ENCODE measurements at places on chromosomes 4 and X.
A peak's percentile ranks its signal among the peaks of the same experiment; 100 is the strongest.

DNA sequence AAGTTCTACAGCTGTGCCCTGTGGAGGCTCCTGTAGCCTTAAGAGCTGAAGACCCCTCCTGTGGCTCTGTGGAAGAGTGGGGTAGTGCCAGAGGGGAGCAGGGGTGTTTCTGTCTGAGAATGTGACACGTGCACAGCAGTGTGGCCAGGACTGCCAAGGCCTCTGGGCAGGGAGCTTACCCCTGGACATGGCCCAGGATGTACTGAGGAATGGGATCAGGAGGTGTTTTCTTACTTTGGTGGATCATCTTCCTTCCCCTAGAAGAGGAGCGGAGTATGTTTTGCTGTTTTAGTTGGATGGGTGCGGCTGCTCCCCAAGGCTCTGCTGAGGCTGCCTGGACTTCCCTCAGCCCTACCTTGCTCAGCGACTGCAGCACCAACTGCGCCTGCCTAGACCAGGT lies 342.6 kb downstream of the ARHGAP10 start:
- DNase-seq: no peak

GRCh38 chrX:65093658-65094057 lies 117.4 kb upstream of the ZC4H2 start:
- DNase-seq: no peak

- no peak for DNase-seq
Observed at GRCh38 chrX:13685126-13685763, 3.7 kb upstream of the RAB9A start.

- DNase-seq: no peak
Observed at GRCh38 chr4:113636877-113637276, 124.7 kb downstream of the CAMK2D start.

GRCh38 chr4:22668301-22668700 lies 24.4 kb upstream of the GBA3 start:
- no peak for DNase-seq

DNA sequence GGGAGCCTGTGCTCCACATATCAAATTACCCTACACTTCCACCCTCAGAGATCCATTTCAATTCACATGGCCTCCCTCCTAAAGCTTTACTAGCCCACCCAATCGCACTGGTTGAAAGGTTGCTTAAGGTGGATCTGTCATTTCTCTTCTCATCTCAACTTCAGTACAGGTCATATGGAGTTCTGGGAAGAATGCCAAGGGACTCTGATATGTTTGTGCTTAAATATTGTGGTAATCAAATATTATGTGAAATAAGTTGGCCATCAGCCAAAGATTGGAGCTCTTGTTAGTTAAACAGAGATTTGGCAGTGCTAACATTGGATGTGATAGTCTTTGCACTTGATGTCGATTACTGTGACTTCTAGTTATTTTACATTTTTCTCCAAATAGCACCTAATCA lies 20.5 kb downstream of the SEPTIN6 start:
- no peak for DNase-seq

- DNase-seq: no peak
Observed at GRCh38 chrX:49120091-49120490, 3.4 kb downstream of the GPKOW start.

DNA sequence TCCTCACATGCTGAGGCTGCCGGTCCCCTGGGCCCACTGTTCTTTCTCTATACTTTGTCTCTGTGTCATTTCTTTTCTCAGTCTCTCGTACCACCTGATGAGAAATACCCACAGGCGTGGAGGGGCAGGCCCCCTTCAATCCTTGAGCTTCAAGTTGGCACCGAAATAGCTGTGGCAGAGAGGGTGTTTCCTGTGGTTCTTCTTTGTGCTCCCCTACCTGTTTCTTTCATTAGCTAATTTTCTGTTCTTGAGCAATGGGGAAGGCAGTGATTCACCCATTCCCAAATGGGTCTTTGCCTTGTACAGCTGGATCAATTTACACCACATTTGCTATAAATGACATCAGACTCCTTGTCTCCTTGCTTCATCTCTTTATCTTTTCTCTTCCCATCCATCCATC lies 2.1 kb upstream of the CYSLTR1 start:
- no peak for DNase-seq

- peak; percentile 48 for DNase-seq
Observed at GRCh38 chrX:36961590-36961989, 46.6 kb upstream of the FAM47C start.

DNA sequence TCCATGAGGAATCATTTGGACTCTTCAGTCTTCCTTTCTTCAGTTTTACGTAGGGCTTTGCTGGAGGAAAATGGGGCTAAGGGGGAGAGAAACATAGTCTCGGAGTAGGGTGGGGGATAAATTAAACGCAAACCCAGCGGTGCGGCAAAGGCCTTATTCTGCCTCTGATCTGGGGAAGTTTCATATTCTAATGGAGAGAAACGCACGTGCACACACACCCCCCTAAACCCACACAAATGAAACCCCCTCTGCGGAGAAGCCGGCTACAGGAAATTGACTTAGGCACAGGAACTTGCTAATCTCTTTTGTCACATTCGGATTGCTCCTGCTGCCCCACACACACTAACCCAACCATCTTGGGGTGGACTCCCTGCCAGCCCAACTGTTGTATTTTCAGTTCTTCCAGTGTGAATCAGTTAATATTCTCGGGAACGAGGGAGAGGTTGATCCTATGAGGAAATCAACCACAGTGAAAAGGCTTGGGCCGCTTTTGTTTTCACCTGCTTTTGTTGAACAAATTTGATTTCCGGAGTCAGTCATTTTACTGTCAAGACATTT lies at the start of gene RHOH:
Gene RHOH, plus strand, starts transcription at position 308 of the 558 bp plus-strand sequence. CDS start 46,356 bp downstream, outside the sequence.
- no peak for DNase-seq

DNA sequence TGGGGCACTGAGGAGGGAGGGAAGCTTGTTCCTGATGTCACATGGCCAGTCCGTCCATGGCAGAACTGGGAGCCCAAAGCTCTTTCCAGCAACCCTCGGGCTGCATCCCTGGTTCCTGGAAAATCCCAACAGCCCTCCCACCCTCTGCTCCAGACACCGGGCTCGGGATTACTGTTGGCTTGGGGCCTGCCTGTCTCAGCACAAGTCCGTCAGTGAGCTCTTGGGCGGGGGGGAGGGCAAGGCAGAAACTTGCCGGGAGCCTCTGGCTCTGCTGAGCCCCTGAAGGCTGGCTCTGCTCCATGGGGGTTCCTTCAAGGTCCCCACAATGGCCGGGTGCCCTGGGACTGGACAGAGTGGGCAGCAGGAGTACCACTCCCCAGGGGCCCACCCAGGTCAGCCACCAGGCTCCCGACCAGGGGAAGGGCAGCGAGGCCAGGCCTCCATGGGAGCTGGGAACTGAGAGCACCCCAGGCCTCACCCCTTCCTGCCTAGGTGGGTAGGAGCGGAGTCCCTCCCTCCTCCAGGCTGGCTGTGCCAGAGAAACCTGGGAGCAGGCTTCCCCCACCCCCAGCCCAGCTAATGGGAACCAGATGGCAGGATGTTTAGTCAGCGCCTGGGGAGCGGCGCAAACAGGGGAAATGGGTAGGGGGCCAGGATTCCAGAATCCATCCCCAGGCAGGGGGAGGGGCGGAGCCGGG lies 6.4 kb upstream of the HAUS7 start:
- no peak for DNase-seq

- no peak for DNase-seq
Observed at GRCh38 chr4:82515705-82516104, 46.1 kb downstream of the TMEM150C start.

- DNase-seq: no peak
Observed at GRCh38 chrX:154775419-154776349, 13.0 kb downstream of the DKC1 start.

DNA sequence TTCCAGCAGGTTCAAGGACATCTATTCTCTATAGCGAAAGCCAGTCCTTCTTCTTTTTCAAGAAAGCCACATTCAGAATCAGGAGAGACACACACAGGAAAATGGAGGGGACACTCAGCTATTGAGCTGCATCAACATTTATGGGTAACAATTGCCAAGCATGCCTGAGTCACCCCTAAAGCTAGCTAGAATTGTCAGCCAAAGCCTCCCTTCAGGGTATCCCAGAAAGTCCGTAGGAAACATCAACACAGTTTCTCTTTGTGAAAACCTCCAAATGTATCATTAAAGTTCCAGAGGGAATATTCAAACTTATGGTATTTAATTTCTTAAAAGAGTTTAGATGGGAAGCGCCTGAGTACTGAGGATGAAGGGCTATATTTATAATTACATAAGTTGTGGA lies 331.1 kb upstream of the SLC7A11 start:
- no peak for DNase-seq

- no peak for DNase-seq
Observed at GRCh38 chr4:22900876-22901275, 208.1 kb downstream of the GBA3 start.

DNA sequence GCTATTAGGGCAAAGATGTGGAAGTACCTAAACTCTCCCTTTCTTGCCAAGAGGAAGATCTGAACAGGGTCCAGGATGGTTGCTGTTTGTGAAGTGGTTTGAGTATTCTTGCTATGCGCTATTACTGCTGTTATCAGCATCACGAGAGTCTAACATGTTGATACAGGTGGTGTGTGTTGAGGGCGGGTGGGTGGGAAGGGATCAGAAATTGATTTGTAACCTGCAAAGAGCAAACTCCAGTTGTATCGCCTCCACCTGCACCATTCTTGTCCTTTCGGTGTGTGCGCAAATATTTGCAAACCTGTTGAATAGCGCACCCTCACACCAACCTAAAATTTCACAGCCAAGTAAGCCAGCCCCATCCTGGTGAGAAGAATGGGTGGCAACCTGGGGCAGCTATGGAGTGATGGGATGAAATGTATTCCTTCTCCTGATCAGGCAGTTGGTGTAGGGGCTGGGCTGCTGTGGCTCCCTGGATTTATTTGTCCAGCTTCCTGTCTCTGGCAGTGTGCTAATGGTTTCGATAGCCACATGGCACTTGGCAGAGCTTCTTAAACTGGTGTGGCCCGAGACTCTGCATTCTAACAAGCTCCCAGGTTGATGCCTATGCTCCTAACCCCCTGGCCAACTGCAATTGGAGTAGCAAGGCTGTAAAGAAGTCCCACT lies 102.6 kb upstream of the SCML1 start:
- no peak for DNase-seq

DNA sequence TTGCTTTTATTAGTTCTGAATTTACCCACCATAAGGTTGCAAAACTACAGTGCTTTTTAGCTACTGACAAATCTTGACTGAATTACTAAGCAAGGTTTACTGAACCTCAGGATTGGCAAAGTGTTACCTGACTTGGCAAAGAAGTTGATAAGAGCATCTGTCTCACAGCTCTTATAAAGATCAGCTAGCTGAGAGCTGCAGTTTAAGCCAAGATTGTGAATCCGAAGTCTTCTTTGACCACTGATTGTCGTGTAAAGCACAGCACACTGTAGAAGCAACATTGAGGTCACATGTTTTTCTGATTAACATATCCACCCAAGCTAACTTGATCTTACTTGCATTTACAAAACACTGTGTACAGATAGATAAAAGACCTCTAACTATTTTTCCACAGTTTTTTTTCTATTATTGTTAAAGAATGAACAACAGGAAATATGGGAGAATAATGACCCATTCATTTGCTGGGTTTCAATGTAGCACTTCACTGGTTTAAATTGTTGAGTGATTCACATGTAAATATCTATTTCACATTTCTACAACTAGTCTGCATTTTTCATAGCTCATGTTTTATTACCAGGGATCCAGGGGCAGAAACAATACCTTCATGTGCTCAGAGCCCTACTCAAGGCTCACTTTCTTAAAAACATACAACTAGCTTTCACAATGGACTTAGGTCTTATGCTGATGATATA lies 54.0 kb downstream of the METTL14 start:
- no peak for DNase-seq

- DNase-seq: no peak
Observed at GRCh38 chrX:103666202-103667107, 20.0 kb downstream of the MORF4L2 start.

- DNase-seq: no peak
Observed at GRCh38 chr4:149752729-149753128, 62.9 kb downstream of the IQCM start.

GRCh38 chr4:94365304-94365703 lies 22.7 kb upstream of the HPGDS start:
- no peak for DNase-seq

- no peak for DNase-seq
Observed at GRCh38 chr4:78742300-78742699, 33.9 kb upstream of the BMP2K start.

- DNase-seq: no peak
Observed at GRCh38 chrX:34884817-34885216, 57.8 kb upstream of the FAM47B start.

DNA sequence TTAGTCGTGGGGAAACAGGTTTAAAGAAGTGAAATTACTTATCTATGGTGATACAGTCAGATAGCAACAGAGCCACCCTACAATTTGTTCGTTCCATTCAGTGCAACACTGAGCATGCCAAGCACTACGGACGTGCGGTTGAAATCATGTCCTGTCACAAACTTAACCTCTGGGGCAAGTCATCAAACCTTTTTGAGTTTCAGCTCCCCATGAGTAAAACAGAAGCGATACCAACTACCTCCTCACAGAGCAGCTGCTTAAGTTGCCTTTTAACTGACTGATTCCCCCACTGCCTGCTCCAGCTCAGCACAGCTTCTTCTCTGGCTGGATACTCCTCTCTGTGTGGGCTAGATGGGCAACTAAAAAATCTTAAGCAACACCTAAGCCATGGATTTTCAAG lies 36.0 kb downstream of the LHFPL1 start:
- no peak for DNase-seq

- DNase-seq: no peak
Observed at GRCh38 chr4:55249476-55249875, 96.6 kb upstream of the SRD5A3 start.

- DNase-seq: no peak
Observed at GRCh38 chrX:12722314-12722713, 68.9 kb upstream of the PRPS2 start.

- DNase-seq: no peak
Observed at GRCh38 chr4:7698584-7698983, 241.1 kb downstream of the AFAP1 start.

DNA sequence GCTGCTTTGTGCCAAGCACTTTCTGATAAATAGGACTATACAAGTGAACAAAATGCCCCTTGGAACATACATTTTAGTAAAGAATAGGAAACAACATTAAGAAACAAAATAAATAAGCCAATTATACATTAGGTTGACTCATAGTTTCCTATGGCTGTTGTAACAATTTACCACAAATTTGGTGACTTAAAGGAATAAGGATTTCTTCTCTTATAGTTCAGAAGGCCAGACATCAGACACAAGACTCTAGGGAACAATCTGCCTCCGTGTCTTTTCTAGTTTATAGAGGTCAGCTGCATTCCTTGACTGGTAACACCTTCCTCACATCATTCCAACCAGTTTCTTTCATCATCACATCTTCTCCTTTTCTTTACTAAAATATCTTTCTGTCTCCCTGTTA lies 235.9 kb upstream of the PCDH18 start:
- no peak for DNase-seq

GRCh38 chrX:92230628-92231027 lies 451.5 kb downstream of the PCDH11X start:
- DNase-seq: peak; percentile 51

- no peak for DNase-seq
Observed at GRCh38 chr4:66130042-66130441, 459.8 kb upstream of the EPHA5 start.

GRCh38 chr4:163598489-163598888 lies 104.0 kb downstream of the TMA16 start:
- no peak for DNase-seq

- DNase-seq: no peak
Observed at GRCh38 chr4:87489678-87490077, 39.5 kb downstream of the SPARCL1 start.
